ENCODE measurements at places on chromosomes 2 and 18.

DNA sequence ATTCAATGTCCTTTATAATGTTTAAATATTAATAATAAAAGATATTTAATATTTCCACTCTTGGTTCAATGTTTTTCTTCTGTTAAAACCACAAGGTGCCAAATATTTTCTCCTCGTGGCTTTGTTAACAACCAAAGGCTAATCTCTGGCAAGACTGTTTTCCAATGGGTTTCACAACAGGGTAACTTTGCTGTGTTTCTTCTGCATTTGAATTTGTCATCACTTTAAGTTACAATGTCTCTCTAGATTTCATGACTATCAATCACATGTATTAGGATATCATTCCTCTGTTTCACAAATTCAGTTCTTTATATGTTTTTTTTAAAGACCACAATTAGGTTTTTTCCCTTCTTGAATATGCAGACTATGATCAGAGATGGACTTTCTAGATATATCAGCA, 469.8 kb upstream of the ACVR2A start:
- no peak for DNase-seq

DNA sequence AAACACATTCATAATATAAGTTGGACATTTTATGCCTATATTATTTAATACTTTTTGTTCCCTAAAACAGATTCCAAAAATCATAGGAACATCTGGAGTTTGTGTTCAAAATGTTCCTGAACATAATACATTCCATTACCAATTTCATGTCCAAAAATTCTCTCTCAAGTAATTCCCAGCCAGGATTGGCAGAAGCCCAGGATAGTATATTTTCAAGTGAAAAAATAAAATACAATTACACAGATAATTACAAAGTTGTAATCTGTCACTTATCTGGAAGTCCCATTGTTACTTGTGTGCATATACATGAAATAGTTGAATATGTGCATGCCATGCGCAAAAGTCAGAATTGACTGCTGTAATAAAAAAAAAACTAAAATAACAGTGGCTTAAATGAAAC, 5.2 kb upstream of the SCN7A start:
- DNase-seq, result no peak

DNA sequence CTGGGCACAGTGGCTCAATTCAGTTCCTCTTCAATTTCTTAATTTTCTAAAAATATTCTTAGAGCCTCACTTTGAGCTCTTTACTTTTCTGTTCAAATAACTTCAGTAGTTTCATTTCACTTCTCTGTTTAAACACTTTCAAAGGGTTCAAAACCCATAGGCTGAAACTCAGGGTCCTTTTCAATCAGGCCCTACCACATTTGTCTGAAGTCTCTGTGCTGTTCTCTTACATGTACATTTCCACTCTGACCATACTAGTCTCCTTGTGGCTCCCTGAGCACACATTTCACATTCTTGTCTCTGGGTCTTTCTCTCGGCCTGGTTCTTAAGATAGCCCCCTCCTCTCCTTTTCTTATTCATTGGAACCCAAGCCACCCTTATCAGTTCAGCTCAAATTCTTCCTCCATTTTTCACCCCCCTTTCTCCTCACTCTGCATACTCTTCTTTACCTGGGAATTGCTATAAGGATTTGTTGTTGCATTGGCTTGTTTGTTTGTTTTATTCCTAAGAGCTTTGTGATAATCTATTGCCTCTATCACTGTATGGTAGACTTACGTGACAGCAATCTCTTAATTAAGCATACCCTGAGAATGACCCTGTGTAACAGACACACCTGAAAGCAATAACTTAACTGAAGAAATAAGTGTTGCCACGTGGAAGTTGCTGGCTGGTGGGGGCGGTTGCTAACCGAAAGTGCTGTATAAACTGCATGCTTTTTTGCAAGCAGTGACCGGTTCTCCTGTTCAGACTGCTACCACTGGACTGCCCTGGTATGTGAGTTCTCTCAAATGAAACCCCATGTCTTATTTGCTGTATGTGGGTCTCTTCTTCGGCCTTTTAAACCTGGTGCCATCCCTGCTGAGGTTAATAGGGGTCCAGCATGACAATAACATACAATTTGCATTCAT, 27.7 kb upstream of the ACADL start:
- no peak for DNase-seq

DNA sequence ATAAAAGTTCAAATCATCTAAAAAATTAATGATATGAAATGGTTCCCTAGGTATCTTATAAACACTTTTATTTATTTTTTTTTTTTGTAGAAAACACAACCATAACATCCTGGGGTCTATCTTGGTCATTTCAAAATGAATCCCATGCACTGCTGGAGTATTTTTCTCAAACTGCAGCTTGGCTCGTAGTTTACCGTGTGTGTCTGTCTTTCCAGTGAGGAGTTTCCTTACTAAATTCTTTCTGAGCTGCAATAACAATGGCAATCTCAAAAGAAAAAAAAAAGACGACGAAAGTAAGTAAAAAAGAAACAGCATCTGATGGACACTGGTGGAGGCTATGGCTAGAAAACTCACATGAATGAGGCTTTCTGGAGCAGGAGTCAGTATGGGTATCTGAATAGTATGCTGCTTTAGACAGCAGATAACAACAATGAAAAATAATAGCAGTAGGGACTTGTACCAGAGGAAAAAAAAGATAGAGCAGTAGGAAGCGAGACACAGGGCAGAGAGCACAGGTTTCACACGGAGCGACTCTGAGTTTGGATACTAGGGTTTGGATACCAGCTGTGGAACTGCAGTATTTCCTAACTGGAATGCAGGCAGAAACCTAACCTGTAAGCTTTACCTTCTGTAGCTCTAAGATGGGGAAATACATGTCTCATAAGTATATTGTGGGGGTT, 43.5 kb downstream of the CALCRL start:
- DNase-seq, result no peak

DNA sequence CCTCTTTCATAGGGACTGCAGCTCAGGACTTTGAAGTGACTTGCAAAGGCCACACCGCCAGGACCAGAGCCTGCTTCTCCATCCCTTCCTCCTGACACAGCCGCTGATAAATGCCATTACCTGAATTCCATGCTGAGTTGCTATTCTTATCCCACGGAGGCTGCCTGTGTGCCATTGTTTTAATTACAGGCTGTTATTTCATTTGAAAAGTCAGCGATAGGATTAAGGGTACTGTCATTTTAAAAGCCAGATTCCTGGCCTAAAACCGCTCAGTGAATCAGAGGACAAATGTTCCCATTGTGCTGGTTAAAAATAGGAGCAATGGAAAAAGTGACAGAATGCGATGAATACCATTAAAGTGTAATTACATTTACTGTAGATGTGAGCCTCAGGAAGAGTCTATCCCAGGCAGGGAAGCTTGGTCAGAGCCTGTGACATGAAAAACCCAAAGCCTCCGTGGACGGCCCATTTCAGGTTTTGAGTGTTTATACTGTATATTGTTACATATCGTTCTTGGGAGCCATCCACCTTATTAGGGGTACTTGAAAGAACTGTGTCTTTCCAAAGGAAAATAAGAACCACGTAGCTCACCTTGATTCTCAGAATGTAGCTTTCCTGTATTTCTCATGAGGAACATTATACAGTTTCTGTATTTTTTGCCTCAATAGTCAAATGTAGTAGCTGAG, 41.3 kb downstream of the PDCL3 start:
- DNase-seq, result no peak

DNA sequence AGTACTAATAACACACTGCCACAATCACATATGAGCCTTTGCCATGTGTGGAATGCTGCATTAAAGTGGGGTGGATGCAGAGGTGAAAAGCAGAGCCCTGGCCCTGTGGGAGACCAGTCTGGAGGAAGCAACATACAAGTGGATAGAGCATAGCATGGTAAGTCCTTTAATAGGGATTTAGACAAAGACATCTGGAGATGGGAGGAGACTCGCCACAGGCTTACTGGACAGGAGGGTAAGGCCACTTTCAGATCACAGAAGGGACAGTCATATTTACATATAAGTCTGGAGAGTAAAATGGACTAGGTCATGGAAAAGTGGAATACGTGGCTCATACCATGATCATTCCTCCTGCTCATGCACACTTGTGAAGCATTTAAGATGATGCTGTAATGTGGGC, 84.3 kb downstream of the PPP1R1C start:
- DNase-seq, result no peak

DNA sequence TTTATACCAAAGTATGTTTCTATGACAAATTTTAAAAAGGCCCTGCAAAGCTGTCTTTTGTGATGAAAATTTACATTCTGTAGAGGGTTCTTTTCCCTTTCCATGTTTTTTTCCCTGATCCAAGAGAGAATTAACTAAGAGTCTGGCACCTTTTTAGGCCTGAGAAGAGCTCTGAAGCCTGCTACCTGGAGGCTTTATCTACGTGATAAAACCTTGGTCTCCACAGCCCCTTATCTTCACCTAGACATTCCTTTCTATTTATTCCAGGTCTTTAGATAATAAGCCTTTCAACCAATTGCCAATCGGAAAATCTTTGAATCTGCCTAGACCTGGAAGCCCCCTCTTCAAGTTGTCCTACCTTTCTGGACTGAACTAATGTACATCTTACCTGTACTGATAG, 774.1 kb upstream of the LRRTM1 start:
- DNase-seq, result no peak

DNA sequence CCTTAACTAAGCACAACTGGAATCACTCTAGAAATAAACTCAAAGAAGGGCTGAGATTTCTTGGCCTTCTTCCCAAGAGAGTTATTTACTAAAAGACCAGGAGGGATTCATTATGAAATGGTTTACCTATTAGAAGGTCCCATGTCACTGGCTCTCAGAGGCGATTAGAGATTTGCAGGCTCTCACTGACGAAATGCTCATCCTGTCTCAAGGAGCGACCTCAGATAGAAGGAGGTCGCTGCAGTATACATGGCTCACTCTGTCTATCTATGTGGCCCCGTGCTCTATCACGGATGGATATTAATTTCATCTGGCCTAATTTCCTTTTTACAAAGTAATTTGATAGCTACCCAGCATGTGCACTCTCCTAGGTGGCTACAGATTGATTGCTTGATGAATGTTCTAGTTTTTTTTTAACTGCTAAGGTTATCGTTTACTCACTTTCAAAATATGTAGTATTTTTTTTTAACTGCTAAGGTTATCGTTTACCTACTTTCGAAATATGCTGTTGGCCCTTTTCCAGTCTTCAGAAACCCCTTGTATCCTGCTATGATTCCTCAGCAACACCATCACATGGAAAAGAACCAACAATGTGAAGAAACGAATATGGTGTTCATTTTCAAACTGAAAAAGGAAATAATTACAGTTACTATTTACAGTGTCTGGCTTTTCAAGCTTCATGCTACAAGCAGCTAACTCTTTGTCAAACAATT, 9.1 kb downstream of the SMIM21 start:
- DNase-seq, result no peak

DNA sequence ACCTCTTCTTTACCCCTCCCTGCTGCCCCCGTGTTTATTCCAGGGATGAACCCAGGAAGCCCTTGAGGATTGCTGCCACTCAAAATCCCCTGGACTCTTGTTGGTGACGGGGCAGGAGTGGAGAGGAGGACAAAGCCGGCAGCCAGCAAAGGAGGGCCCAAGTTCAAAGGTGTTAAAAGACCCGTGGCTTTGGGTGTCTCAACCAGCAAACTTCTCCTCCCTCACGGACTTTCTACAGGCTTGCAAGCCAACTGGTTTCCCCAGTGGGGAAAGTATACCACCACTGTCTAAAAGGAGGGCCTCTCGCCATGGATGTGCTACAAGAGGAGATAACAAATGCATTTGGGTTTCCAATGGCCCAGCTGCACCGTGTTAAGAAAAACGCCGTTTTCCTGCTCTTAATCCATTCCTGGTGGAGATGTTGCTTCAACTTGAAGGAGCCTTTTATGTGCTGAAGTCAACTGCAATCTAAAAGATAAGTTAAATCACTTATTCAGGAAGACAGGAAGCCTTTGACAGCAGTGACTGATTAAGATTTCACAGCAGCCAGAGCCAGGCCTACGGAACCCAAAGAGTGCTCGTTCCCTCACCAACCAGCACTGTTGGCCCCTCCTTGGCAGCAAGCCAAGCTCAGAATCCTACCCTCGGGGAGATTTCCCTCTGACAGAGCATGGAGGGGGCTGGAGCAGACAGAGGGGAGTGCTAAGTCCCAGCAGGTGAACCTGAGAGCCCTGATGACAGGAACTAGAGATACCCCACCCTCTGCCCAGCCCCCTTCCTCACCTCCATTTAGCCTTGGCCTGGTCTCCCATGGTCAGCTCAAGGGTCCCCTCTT, 57.8 kb downstream of the ZBTB7C start:
- DNase-seq, result no peak

DNA sequence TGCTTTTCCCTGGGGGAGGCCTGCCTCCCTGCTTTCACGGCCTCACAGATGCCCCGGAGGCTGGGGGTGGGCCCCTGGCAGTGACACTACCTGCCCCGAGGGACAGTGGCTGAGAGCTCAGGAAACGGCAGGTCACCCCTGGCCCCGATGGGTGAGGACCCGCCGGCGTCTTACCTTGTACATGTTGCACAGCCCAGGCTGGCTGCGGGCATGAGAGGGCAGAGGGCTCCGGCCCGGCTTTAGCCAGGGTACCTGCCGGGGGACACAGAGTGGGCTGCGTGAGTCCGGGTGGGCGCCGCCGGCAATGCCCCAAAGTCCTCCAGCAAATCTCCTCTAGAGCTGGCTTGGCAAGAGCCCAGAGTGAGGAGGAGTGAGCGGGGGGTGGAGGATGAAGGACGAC, 122.9 kb downstream of the MBP start:
- no peak for DNase-seq

DNA sequence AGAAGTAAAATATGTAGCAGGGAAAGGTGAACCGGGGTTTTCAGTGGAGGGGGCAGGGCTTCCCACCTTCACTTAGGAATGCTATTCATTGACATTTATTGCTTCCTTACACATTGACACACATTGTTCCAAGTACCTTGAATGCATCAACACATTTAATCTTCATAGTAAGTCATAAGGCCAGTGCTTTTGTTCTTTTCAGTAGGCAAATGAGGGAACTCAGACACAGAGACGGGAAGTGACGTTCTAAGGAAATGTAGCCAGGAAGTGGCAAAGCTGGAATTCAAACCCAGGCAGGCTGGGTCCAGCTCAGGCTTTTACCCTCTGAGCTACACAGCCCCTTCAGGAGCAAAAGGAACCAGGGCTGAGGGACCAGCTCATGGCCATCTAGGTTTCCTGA, 20.7 kb downstream of the BMP10 start:
- no peak for DNase-seq

DNA sequence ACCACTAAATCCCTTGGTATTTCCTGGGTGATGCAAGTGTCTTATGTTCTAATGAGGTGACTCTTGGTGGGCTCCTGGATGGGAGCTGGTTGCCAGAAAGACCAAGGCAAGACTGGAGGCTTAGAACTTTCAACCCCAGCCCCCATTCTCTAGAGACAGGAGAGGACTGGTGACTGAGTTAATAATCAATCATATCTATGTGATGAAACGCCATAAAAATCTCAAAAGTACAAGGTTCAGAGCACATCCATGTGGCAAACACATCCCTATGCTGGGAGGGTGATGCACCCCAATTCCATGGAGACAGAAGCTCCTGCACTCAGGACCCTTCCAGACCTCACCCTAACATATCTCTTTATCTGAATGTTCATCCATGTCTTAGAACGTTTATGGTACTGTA, 139.5 kb upstream of the LINC00305 start:
- DNase-seq, result no peak

DNA sequence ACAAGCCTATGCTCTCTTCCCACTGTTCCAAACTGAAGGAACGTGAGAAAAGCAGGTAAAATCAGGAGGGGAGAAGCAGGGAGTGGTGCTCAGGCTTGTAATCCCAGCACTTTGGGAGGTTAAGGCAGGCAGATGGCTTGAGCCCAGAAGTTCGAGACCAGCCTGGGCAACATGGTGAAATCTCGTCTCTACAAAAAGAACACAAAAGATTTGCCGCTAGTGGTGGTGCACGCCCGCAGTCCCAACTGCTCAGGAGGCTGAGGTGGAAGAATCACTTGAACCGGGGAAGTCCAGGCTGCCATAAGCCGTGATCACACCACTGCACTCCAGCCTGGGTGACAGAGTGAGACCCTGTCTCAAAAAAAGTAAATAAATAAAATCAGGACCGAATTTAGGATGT, 1.3 kb upstream of the TMSB10 start:
- no peak for DNase-seq
